Occipital lobe (tissue), 3 donors: ENCODE measurements at places on chromosomes 16 and 17.

DNA sequence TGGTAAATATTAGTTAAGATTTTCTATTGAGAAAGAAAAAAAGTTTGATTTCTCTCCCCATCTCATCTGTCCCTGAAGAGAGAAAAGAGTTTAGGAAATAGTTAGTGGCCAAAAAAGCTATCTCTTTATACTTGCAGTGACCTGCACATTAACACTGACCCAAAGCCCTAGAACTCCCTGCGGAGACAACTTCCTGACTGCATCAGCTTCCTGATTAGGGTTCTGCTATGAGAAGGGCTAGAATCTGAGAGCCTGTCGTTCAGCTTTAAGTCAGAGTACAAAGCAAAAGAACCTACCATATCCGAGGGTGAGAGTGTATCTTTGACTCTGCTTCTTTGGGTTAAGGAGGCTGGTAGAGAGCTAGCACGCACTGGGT is 24.7 kb downstream of the LIMD2 start:
- DNase-seq, result no peak

DNA sequence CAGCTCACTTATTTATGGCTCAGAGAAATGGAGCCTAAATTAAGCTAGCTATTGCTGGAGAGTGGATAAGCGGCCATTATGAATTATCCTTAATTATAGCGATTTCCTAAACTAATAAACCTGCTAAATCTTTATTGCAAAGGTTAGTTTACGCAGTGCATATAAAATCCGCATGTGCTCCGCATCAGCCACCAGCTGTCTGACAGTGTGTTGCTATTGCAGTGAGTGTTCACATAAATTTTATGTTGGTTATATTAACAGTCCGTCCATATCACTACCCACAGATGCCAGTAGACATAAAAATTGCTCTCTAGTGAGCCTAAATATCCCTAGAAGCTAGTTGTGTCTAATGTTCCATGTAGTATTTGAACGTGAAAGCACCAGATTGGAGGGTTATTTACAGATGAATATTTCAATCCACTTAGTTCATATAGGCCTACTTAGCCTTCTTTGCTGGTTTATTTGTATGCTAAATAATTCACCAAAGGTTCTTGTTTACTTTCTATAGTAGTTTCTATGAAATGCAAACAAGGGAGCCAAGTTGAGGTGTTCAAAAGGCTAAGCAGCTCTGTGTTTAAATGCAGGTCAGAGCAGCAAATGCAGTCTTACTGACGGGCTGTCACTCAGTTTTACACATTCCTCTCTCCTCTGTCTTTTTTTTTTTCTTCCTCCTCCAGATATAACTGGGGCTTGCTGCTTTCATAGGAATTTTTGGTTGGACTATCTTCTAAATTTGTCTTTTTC is 219.1 kb downstream of the IRX3 start:
- no peak for DNase-seq

- DNase-seq, result no peak
Measured at GRCh38 chr16:71700831-71701230, 23.7 kb downstream of the PHLPP2 start.

- DNase-seq, result no peak
Measured at GRCh38 chr16:52114379-52114778, 432.6 kb downstream of the TOX3 start.

- no peak for DNase-seq
Measured at GRCh38 chr17:17613708-17614114, 22.2 kb upstream of the PEMT start.

- DNase-seq, result peak; percentile 47
Measured at GRCh38 chr16:67923414-67924116, 8.1 kb downstream of the CTRL start.

GRCh38 chr17:491086-492021 is 138.7 kb upstream of the RPH3AL start:
- no peak for DNase-seq

DNA sequence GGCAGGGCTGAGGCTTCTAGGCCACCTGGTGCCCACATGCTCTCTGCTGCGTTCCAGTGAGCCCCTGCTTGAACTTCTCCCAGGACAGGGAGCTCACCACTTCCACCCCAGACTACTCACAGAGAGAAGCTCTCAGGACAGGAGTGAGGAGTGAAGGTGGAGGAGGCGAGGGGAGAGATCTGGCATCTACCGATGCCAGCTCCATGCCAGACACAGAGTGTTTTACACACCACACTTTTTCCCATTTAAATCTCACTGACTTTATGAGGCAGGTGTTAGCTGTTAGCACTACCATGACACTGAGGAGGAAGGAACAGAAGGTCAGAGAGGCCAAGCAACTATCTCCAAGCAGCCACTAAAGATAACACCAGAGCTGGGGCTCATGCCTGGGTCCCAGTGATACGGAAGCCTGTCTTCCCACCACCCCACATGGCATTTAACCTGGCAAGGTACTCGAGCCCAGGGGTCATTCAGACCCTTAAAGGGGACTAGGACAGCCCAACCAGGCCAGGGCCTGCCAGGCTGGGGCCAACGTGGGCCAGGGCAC is 6.8 kb downstream of the FAM83G start:
- DNase-seq, result no peak

GRCh38 chr17:82604532-82604931 is 43.7 kb downstream of the WDR45B start:
- DNase-seq, result no peak

DNA sequence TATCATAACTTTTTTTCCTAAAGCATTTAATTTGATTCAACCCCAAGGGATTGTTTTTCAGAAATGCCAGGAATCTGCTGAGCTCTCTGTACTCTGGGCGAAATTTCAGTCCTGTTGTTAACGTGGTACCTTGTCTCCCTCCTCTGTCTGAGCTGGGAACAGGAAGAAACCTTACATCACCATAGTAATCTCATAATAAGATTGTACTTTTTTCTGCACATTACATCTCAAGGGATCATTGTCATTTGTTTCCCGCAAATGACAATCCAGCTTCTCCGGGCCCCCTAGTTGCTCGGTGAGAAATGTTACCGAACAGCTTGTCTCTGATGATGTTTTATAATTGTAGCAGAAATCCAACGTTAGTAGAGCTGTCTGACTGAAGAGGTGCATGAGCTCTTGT is 152.7 kb upstream of the ERCC4 start:
- no peak for DNase-seq

GRCh38 chr16:59859676-59860402 is 1125.7 kb upstream of the GOT2 start:
- DNase-seq, result no peak

DNA sequence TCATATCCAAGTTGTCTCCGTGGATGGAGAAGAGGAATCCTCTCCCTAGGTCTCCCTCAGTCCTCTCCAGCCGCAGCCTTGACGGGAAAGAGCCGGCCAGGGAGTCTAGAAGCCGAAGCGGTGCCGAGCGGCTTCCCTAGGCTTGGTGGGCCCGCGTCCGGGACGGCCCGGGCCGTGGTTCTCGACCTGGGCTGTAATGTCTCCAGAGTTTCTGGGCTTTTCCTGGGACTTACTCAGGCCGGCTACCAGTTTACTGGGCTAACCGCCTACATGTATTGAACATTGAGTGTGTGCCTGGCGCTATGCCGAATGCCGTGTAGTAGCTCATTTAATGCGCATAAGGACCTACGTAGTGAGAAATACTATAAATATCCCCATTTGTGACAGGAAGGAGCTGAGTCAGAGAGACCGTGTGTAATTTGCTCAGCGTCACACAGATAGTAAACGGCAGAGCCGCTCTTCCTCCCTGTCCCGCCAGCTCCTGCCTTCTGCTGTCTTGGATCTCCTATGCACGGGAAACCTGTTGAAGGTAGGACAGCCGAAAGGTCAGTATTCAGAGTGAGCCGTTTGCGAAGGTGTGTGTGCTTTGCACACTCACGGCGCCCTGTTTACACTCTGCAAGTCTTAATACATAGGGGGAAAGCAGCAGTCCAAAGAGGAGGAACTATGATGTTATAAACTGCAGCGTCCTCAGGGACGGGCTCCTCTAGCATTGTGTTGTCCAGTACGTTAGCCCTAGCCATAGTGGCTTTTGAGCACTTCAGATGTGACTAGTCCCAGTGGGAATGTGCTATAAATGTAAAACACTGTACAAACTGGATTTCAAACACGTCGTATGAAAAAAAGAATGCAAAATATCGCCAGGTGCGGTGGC is 723 bp upstream of the SPAG5 start:
- DNase-seq, result peak; percentile 63

- no peak for DNase-seq
Measured at GRCh38 chr17:50834429-50835300, 721 bp upstream of the WFIKKN2 start.

DNA sequence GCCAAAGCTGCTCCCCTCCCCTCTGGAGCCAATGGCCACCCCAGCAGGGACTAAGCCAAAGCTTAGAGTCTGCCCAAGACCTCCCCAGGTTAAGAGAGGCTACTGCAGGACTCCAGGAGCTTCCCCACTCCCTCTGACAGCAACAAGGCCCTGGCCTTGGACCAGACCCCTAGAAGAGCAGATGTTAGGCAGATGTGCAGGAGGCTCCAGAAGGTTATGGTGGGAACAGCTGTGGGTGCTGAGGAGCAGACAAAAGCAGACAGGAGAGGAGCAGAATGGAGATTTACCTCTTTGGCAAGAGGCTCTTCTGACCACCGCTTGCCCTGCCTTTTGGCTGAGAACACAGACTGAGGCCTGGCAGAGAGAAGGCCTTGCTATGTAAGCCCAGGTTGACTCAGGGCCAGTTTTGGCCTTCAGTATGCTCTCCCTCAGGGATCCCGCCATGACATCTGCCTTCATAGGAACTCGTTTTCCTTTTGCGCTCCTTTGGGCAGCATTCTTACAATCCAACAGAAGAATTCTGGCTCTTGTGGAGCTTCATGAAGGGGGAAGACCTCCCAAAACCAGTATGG is 113.0 kb downstream of the RBFOX3 start:
- no peak for DNase-seq

- DNase-seq, result peak; percentile 55
Measured at GRCh38 chr16:70770626-70771552, 30.1 kb downstream of the VAC14 start.
